ENCODE measurements at places on chromosomes 6 and 20. TPM values are rescaled to one million over a fixed set of nuclear protein-coding genes. Genes with fewer than 3 reads are reported as not detected.

The APCDD1L gene
- 0.29 TPM for total RNA-seq

The RIPPLY2 gene
- 18.2 TPM for total RNA-seq

The DEFB123 gene
- total RNA-seq: not detected

The BPIFB2 gene
- not detected for total RNA-seq

The CD164 gene
- 36.8 TPM for total RNA-seq

The TRAPPC3L gene
- 0.36 TPM for total RNA-seq
